ENCODE measurements at places on chromosomes 5 and 9.

DNA sequence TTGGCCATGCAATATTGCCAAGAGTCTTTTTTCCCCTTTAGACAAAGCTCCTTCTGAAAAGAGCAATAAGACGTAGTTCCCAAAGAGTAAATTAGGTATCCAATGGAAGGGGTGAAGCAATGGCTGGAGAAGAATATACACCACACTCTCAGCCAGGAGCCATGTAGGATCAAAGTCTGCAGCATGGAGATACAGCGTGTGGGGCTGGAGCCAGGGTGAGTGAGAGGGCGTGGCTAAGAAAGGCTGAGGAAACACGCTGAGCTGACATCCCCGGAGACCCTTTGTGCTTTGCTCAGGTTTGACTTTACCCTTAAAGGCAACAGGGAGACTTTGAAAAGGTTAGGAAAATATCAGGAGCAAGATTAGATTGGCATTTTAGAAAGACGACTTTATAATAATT is 87.1 kb upstream of the ELL2 start:
- DNase-seq: no peak

DNA sequence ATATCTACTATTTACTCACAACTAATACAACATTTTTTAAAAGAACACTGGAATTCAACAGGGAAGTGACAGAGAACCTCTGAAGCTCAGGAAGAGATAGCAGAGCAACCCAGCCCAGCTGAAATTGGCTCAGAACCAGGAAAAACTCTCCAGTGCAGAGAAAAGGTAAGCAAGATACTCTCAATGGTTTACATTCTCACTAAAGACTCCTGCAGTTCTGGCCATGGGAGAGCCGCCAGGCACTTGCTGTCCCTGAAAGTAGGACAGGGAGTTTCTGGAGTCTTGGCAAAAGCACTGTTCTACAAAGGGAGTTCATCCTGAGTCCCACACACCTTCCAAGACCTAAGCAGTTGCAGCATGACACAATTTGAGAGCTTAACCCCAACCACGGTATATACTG is 330.8 kb downstream of the TRIM36 start:
- no peak for DNase-seq

GRCh38 chr9:118091226-118091625 is 387.0 kb downstream of the TLR4 start:
- DNase-seq: no peak

GRCh38 chr5:173354645-173355044 is 26.4 kb upstream of the STC2 start:
- no peak for DNase-seq

- DNase-seq: no peak
Measured at GRCh38 chr9:116144555-116144954, 9.0 kb upstream of the PAPPA start.

DNA sequence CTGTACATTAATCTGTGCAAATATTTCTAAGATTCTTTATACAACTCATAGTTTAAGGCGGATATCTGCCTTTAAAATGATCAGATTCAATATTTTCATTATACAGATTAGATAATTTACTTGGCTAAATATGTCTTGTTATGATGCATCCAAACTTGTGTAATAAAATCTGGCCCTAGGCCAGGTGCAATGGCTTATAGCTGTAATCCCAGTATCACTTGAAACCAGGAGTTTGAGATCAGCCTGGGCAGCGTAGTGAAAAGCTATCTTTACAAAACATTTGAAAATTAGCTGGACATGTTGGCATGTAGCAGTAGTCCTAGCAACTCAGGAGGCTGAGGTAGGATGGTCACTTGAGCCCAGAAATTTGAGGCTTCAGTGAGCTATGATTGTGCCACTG is 2002.2 kb upstream of the ACO1 start:
- no peak for DNase-seq

GRCh38 chr9:113416149-113416721 is 5.7 kb downstream of the C9orf43 start:
- DNase-seq: no peak

- DNase-seq: no peak
Measured at GRCh38 chr9:130340011-130340410, 74.5 kb downstream of the HMCN2 start.

- no peak for DNase-seq
Measured at GRCh38 chr9:137969685-137970084, 92.1 kb downstream of the CACNA1B start.

GRCh38 chr9:20331095-20331685 is 291.1 kb downstream of the MLLT3 start:
- no peak for DNase-seq

DNA sequence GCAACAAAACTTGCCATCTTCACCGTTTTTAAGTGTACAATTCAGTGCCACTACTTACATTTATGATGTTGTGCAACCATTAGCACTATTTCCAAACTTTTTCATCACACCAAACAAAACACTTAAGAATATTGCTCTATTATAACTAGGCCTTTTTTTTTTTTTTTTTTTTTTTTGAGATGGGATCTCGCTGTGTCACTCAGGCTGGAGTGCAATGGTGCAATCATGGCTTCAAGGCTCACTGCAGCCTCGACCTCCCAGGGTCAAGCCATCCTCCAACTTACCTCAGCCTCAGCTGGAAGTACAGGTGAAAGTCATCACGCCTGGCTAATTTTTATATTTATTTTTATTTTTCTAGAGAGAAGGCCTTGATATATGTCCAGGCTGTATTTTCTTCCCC is 22.3 kb upstream of the LMNB1 start:
- DNase-seq: no peak

DNA sequence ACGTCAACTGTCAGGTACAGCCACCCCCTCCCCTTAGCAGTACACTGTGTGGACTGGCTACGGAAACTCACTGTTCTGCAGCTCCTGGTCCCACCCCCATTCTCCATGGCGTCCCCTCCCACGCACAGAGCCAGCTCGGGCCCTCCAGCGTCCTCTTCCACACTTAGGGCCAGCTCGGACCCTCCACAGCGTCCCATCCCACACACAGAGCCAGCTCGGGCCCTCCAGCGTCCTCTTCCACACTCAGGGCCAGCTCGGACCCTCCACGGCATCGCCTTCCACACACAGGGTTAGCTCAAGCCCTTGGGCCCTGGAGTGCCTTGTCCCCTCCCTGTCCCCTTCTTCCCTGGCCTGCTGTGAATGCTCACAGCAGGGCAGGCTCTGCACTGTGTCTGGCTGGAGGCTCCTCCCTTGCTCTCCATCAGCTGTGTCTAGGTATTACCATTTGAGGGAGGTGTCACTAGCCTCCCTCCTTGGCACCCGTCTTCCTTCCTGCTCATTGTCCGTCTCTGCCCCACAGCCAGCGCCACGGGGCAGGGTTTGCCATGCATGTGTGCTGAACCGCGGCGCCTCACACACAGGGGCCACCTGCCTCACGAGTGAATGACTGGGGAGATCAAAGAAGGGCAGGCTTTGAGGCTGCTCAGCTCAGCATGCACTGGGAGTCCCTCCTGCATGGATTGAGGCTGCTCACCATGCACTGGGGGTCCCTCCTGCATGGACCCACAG is 78.5 kb upstream of the CACNA1B start:
- DNase-seq: no peak

DNA sequence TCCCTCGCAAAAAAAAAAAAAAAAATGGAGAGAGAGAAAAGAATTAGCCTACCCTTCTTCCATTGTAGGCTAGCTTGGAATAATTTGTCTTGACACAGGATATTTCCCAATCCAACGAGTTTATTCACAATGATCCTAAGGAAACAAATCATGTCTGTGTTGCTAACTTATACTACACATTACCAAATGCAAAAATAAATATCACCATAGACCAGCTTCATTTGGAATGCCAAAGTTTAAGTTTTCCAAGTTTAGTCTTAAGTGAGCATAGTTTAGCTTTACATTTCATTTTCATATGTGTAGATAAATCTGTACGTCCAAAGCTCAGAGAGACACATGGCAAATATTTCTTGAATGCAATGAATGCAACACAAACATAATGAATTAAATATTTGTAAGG is 1106.2 kb upstream of the DMAC1 start:
- no peak for DNase-seq
